A172 (cell line): ENCODE measurements at places on chromosomes 7 and 10. TPM values are rescaled to one million over a fixed set of nuclear protein-coding genes. Genes with fewer than 3 reads are reported as not detected.

GRCh38 chr7:121285066-121285667 is 43.6 kb upstream of the WNT16 start:
- DNase-seq, result no peak

- DNase-seq, result peak; percentile 47
Observed at GRCh38 chr10:61733358-61733940, 70.7 kb downstream of the CABCOCO1 start.

DNA sequence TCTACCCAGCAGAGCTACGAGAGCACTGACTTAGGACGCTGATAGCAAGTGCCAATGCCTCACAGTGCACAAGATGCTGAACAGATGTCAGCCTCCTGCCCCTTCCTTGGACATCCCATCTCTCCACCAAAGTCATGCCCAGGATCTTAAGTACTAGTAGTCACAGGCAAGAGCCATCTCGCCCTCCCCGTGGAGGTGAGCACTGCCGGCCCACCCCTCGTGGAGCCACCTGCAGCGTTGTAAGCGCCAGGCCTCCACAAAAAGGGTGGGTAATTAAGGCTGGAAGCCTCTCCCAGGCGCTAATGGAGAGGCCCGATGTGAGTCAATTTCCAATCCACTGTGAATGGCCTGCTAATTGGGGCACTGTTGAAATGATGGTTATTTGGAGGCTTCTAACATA is 156.2 kb downstream of the GRID1 start:
- no peak for DNase-seq

- DNase-seq, result peak; percentile 9
Observed at GRCh38 chr7:14999331-14999730, 96.8 kb upstream of the DGKB start.

- no peak for DNase-seq
Observed at GRCh38 chr10:10828623-10829022, 189.0 kb upstream of the CELF2 start.

GRCh38 chr7:140645166-140645900 is 4.7 kb upstream of the DENND2A start:
- no peak for DNase-seq

DNA sequence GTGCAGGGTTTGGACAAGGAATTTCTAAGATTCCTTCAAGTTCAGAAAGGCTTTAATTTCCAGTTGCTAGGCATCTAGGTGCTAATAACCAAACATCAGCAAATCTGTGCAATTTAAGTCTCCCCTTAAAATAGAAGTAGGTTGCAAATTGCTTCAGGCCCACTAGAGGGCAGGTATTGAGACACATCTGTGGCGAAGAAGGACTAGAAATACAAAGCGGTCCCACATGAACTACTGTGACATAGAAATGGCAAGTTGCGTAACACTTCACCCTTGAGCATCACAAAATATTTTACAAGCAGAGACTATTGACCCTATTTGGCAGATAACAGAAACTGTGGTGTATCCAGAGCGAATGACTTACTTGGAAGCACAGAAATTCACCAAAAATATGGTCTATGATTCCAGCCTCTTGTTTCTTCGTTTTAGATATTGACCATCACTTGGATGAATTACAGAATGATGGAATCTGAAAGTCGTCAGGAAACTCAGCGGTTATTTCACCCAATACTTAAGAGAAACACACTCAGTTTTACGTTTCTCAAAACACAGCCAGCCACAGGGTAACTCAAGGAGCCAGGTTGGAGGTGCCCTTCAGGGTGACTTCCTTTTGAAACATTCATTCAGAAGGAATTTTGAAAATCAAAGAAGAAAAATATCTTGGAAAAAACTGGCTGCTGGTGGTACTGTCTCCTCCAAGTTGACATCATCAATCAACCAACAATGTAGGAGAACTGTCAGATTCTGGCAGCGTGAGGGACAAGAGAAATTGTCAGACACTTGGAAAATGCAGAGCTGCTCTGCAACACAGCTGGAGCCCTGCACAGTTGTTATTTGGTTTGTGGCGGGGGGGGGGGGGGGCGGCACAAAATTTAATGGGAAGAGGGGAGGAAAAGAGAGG is 256.3 kb upstream of the MINDY3 start:
- DNase-seq, result peak; percentile 1

Gene AMZ1
- 0.07 and 0.28 TPM in 2 replicates for total RNA-seq

Gene PNLIP
- not detected in 2 replicates for total RNA-seq

Gene FZD8
- 4.9 and 5.8 TPM in 2 replicates for total RNA-seq

Gene PTEN
- total RNA-seq, result 11.3 and 11.6 TPM in 2 replicates

Gene FXYD4
- total RNA-seq, result not detected in 2 replicates
